ENCODE measurements at places on chromosomes 2 and 18. TPM values are rescaled to one million over a fixed set of nuclear protein-coding genes. Genes with fewer than 3 reads are reported as not detected.

Gene SIX3
- total RNA-seq: not detected

Gene RAB11FIP5
- total RNA-seq: 5.1 TPM

Gene CHRND
- total RNA-seq: not detected

Gene MOB1A
- total RNA-seq: 219 TPM

Gene RASGRP3
- total RNA-seq: 67.5 TPM

Gene G6PC2
- not detected for total RNA-seq

DNA sequence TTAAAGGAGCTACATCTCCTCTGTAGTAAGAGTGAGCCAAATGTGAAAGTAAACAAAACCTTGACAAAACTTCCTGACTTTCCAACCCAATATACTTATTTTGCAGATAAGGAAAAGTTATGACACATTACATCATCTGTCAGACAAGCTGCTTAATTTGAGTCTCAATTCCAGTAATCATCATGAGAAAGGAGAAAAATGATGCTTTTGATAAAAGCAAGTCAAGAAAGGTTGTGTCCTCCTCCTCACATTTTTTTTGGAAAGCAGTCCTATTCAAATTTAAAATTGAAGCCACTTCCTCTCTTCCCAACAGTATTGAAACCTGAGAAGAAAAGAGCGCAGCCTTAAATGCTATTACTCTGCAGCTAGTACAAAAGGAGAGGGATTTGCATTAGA, 519.6 kb downstream of the LRP1B start:
- no peak for DNase-seq

DNA sequence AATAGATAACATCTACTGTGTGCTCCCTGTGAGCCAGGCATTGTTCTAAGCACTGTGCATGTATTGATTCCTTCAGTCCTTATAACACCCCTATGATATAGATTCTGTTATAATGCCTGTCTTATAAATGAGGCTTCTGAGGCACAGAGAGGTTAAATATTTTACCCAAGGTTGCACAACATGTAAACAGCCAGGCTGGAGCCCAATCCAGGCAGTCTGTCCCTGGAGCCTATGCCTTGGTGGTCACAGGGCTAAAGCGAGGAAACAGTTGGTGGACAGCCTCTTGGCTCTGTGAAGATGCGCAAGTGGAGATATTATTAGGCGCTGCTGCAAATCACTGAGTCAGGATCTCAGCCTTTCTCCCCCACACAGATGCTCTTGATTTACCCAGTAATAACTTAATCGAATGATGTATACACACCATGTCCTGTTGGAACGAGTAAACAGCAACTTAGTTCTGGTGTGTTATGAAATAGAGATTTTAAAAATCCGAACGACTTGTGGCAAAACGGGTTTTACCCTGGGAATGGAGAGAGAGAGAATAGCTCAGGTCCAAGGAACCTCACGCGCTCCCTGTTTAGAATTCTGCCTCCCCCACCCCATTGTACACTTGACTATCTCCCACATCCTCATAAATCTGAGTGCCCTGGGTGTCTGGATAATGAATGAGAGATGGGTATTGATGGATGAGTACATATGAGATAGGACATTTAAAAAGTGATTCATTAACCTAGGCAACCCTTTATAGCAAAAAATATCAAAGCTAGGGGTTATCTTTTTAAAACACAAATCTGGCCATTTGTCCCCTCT, 231.9 kb downstream of the BCL2 start:
- DNase-seq: no peak

DNA sequence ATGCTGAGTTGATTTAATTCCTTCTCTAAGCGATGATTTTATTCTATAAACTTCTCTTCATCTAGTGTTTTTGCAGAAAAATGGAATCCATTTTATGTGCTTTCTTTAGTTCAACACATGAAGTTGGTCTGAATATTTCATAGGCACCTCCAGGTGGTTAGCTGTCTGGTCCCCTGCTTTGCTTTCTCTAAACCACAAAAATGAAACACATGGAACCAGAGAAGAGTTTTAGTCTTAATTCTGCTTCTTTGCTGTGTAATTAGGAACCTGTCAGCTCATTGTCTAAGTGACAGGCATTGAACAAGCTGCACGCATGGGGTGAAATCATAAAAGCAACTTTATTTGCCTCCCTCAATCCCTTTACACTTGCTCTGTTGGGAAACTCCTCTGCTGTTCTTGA, 150.4 kb downstream of the PIK3C3 start:
- no peak for DNase-seq

- no peak for DNase-seq
Measured at GRCh38 chr18:23814991-23815614, 125.8 kb downstream of the LAMA3 start.

DNA sequence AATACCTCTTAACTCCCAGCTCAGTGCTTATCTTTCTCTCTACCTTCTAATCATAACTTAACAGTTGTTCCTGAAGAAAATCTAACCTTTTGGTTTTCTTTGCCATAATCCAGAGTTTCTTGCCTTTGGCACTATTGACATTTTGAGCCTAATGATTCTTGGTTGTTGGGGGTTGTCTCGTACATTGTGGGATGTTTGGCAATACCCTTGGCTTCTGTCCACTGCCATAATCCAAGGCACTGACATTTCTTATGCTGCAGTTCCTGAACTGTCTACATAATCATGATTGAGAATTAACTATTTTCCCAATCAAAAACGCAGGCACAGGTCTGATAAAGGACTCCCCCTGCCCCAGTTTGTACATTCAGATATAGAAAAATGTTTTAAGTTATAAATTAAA, 203.2 kb upstream of the MEX3C start:
- DNase-seq: no peak

DNA sequence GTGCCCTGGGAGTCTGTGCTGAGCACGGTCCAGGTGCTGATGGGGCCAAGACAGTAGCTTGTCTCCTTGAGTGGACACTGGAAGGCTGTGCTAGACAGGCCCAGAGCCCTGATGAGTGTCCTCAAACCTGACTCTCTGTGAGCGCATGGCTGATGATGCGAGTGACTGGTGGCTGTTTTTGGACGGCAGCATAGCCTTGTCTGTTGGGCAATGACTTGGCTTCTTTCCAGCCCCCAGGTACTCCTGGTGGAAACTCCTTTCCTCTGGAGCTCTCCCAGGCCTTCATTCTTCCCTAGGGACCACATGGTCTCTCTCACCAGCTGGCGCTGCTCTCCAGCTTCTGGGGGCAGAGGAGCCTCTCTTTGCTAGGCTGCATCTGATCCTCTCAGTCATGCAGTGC, 207.6 kb upstream of the SMIM21 start:
- DNase-seq: peak; percentile 5

DNA sequence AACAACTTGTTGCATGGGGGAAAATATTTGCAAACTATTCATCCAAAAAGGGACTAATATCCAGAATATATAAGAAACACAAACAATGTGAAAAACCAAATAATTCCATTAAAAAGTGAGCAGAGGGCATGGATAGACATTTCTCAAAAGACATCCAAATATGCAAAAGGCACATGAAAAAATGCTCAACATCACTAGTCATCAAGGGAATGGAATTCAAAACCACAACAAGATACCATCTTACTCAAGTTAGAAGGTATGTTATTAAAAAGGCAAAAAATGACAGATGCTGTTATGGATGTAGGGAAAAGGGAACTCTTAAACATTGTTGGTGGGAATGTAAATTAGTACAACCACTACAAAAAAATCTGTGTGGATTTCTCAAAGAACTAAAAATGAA, 396.5 kb downstream of the CCDC85A start:
- DNase-seq: no peak

- no peak for DNase-seq
Measured at GRCh38 chr2:229073935-229074334, 197.2 kb downstream of the PID1 start.

DNA sequence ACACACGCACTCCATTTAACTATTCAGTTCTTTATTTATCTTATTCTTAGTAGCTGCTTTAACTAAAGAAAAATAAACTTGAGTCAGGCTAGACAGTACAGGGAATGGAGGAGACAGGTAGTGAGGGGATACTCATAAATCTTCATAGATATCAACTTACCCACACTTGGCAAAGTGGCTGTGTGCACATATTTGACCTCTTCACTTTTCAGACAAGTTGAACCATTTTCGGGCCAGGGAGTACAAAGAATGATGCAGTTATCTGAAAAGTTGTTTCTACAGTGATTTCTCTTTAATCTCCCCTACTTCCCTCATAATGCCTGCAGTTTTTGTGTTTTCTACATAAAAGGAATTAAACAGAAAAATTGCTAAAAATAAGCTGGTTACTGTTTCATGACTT, 307.5 kb downstream of the GULP1 start:
- DNase-seq: no peak

Measured in B cell (primary cell).